Thyroid gland (tissue), 4 donors: ENCODE measurements at places on chromosomes 13 and 19.

- no peak for DNase-seq
These were observed 462.2 kb downstream of the TSHZ3 start for GRCh38 chr19:30887042-30887441.

DNA sequence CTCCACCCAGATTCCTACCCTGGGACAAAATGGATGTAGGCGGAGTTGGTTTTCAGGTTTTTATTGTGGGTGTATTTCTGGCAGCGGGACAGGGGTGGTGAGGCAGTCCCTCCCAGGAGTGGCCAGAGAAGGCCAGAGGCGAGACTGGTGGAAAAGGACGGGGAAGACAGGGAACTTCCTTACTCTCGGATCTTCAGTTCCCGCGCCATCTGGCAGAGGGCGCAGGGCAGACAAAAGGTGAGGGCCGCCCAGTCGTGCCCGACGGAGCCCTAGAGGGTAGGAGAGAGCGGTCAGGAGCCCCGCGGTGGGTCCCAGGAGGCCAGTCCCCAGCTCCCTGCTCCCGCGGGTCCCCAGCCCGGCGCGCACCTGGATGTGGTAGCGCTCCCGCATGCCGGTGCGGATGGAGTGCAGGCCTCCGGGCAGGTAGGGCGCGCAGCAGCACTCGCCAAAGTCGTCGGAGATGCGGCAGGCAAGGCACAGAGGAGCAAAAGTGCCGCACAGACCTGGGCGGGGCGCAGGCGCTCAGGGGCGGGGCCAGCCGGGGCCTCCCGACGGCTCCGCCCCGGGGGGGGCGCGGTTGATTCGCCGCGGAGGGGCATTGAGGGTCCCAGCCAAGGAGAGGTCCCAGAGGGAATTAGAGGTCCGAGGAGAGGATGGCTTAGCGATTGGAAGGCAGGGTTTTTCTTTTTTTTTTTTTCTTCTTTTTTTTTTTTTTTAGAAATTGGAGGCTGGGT, 3.0 kb downstream of the CNFN start:
- peak; percentile 64 for DNase-seq

DNA sequence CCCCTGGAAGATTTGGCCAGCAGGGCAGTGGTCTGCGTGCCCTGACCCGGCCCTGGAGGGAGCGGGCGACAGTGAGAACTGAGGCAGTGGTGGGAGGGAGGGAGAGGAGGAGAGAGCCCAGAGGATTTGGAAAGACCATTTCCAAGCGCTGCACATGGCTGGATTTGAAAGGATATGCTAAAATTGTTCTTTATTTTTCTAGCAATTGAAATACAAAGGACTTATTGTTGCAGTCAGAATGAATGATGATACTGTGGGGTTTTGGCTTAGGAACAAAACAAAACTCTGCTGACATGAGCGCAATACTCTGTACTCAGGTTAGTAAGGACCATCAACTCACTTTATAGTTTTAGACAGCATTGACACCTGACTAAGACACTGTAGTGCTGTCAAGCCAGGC, 69.5 kb downstream of the TNFRSF19 start:
- DNase-seq: no peak

GRCh38 chr19:3573162-3573857, 566 bp downstream of the HMG20B start:
- DNase-seq: no peak

DNA sequence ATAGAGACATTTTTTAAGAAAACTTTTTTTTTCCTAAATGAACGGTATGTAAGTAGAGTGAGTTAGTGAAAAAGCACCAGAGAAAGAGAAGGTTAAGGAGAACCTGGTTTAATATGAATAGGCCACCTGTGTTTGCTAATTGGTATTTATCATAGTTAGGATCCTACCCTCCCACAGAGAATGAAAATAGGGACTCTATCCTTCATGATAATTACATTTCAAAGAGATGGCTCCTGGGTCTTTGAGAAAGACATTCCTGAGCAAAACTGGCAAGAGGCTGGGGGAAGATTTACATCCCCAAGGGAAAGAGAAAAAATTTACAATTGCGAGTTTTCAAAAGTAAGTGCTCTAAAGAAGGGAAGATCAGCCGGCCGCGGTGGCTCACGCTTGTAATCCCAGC, 1284.5 kb downstream of the SLITRK1 start:
- no peak for DNase-seq

DNA sequence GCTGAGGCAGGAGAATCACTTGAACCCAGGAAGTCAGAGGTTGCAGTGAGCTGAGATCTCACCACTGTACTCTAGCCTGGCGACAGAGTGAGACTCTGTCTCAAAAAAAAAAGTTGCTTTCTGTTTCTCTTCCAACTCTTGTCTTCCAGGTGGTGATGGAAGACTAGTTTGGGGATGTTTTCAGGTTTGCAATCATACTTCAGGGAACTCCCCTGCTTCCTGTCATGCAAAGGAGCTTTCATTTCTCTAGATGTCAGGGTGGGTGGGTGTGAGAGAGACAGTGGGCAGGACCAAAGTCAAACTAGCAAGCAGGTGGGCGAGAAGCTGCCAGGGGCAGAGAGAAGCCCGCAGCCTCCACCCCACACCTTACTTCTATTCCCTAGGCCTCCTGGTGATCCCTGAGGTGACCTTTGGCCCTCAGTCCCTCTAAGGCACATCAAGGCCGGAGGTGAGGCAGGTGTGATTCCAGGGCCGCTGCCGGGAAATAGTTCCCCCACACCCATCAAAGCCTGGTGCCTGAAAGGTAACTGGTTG, 25.7 kb downstream of the CCNE1 start:
- no peak for DNase-seq

DNA sequence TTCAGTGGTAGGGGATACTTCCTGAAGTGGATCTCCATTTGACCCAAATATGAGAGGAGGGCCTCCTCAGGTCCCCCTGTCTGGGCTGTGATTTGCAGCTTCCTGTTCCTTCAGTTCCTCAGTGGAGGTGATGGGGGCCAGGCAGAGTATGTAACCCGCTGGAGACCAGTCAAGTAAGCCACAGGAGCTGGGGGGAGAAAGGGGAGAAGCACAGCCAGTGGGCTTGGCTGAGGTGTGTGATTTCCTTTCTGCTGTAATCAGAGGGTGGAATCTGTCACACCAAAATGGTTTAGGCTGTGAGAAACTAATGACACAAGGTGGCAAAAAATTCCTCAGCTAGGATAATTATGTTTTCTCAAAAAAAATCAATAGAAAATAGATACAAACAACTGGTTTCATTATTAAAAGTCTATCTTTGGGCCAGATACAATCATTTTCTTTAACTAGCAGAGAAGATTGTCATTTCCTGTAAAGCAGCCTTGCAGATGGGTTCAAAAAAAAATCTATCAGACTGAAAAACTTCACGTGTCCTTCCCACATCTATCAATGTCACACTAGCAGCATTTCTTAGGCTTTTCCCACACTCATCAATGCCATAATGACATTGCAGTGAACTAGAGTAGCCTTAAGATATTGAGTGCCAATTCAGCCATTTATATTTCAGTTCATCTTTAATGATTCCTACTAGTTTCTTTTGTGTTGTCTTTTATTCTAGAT, 1660.3 kb downstream of the EFNB2 start:
- DNase-seq: no peak

- no peak for DNase-seq
These were observed 16.1 kb downstream of the ERFL start for GRCh38 chr19:41911889-41912731.

DNA sequence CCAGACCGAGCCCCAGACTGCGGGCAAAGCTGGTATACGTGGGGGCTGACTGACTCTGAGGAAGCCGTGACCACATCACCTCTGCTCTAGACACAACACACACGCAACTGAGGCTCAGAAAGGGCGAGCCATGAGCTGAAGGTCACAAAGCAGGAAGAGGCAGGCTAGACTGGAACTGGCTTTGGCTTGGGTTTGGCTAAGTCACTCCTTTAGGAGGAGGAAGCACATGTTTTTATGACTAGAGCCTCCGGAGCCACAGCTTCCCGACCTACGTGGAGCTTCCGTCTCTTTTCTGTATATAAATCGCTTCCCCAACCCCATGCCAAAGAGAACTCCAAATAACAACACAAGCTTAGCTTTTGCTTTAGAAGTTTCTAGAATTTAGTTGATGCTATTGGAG, 48.0 kb downstream of the RFX2 start:
- DNase-seq: no peak

DNA sequence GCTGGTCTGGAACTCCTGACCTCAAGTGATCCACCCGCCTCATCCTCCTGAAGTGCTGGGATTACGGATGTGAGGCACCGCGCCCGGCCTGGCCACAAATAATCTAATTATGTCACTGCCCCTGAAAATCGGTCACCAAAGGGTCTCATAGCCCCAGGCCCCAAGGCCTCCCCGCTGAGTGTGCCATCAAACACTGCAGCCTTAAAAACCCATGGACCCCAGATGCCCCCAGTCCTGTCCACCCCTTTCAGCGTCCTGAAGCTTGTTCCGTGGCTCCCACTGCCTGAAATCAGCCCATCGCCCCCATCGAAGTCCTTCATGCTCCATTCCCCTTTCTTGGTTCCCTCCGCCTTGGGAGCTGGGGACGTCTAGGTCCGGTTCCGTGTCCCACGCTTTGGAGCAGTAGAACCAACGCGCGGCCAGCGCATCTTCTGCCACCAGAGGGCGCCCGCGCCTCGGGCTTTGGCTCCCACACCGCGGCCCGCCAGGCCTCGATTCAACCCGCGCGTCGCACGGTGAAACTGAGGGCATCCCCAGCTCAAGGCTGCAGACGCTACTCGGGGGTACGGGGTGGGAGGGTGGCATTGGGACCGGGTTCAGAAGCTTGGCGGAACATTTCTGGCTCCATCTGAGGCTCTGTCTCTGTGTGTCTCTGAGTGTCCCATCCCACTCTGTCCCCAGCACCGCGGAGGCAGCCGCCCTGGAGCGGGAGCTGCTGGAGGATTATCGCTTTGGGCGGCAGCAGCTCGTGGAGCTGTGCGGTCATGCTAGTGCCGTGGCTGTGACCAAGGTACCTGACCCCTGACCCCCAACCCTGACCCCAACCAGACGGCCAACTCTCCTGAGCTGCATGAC, 3.5 kb downstream of the YJEFN3 start:
- peak; percentile 86 for DNase-seq

DNA sequence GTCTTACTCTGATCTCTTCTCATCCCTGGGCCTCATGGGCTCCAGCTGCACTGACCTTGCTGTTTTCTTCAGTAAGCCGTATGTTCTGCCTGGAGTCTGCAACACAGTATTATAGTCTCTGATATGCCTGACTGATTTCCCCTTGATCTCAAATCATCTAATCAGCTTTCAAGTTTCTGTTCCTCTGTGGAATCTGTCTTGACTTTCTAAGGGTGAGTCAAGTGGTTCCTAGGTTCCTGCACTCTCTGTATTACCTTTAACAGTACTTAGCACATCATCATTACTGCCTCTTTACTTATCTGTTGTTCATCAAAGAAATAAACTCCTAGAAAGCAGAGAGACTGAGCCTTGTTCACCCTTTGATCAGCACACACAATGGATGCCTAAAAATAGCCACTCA, 350.7 kb downstream of the LMO7 start:
- no peak for DNase-seq

- DNase-seq: no peak
These were observed 41.5 kb downstream of the NOTCH3 start for GRCh38 chr19:15159251-15159650.

DNA sequence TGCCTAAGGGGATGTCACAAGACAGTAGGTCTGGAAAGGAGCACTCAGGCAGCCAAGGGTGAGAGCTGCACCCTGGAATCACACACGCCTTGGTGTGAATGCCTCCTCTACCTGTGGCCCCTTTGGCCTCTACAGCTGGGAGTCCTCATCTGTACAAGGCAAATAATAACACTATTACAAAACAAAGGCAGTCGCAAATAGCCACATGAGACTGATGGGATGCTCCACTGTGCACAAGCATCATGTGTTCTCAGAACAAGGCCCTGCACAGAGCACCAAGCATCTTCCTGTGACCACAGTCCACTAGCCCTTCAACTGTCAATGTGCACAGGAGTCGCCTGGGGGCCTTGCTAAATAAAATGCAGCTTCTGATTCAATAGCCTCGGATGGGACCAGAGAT, 44.6 kb upstream of the HNRNPA1L2 start:
- DNase-seq: no peak

GRCh38 chr13:110107568-110108347, 199.2 kb downstream of the COL4A1 start:
- no peak for DNase-seq

GRCh38 chr13:43905435-43906031, 25.8 kb downstream of the LACC1 start:
- peak; percentile 13 for DNase-seq

- no peak for DNase-seq
These were observed 5.9 kb downstream of the PRR36 start for GRCh38 chr19:7868326-7868670.
